ENCODE measurements at places on chromosomes 5 and 9.

DNA sequence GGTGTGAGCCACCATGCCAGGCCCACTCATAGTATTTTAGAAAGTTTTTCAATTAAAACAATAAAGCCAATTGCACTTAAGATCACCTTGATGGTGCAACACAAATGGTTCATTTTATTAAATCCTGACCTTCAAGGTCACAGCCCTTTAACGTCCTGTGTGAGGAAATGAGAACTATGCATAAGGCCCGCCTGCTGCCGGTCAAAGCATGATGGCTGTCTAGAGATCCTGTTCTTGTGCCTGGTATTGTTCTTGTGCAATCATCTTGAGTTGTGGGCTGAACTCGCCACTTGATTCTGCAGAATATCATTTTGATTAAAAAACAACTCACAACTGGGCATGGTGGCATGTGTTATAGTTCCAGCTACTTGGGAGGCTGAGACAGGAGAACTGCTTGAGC, 43.6 kb upstream of the FBXW11 start:
- DNase-seq = peak; percentile 30

DNA sequence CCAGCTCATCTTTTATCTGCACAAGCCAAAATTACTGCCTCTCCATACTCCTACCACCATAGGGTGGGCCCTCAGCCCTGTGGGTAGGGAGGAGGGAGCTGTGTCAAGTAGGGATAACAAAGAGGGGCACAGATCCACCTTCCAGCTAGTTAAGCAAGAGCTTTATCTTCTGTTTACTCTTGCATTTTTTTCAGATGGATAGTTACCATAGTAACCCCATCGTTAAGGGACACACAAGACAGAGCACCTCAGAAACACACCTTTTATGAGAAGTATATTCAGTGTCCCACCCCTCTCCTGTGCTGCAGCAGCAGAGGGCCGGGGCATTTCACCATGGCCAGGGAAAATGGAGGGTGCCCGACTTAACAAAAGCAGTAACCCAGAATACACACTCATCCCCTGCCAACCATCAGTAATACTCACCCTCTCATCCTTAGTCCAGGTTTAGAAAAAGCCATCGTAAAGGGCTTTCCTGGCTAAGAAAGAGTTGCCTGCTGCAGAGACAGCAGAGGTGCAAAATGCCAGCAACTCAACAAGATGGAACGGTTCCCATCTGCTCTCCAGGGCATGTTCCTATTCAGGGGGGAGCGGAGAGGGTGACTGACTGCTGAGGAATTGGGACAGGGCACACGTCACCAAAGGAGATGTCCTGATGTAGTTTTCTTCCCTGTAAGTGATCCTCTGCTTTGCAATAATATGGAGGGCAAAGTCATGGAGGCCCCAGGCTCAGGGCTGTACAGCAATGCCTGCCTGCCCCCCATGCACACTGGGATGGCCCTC, 25.1 kb downstream of the MACROH2A1 start:
- no peak for DNase-seq

- peak; percentile 34 for DNase-seq
Measured at GRCh38 chr5:95739857-95740256, 8.7 kb downstream of the RHOBTB3 start.

GRCh38 chr9:89621031-89621430, 16.2 kb downstream of the GADD45G start:
- no peak for DNase-seq

DNA sequence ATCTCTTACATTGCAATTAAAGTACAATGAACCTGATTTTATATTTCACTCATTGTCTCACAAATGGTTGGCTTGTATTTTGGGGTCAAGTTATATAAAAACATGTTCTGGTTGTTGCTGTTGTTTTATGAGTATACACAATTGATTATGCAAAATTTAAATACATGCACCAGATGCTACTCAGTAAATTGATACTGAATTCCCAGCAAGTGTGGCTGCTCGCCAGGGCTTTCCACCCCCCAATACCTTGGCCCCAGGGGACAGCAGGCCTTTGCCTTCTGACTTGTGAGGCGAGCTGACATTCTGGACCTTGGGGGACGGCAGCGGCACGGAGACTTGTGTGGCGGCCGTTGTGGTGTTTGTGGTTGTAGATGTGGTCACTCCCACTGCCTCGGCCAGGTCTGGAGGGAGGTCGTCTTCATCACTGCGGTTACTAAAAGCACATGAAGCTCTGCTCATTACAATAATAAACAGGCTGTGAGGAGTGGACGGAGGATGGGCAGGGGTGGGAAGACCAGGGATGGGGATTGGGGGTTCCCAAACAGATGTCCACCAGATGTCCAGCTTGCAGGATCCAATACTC, 27.0 kb upstream of the FRRS1L start:
- no peak for DNase-seq

DNA sequence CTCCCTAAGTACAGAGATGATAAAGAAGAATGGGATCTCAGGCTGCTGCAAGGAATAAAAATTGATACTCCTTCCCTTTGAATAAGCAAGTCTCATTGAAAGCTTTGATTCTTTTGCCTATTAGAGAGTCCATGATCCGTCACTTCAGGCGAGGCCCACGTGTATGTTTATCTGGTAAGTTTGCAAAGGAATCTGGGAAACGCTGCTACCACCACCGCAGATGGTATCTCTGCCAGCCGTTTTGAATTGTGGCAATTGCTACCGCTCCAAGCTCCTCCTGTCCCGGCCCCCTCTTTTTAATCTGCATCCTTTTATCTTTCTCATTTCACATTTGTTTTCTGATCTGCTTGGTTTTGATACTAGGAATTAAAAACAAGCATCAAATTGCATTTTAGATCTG, 42.9 kb upstream of the GRIA1 start:
- no peak for DNase-seq

- no peak for DNase-seq
Measured at GRCh38 chr5:123605822-123606221, 93.8 kb downstream of the CSNK1G3 start.

- no peak for DNase-seq
Measured at GRCh38 chr9:70389188-70389587, 25.3 kb downstream of the KLF9 start.

DNA sequence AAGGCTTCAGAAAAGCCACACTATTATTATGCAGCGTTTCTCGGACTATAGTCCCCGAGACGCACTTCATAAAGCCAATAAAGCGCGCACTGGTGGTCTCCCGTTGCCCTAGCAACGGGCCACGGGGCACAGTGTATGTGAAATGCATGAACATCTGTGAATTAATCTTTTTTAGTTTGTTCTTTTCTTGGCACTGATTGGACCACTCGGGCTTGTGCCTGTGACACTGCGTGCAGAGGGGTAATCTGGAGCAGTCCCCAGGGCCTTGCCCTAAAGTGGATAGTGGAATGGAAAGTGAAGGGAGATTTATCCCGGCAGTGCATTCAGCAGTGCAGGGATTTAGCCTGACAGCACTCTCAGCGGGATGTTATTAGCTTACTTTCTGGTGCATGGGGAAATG, 92.1 kb downstream of the TLE4 start:
- DNase-seq = no peak

DNA sequence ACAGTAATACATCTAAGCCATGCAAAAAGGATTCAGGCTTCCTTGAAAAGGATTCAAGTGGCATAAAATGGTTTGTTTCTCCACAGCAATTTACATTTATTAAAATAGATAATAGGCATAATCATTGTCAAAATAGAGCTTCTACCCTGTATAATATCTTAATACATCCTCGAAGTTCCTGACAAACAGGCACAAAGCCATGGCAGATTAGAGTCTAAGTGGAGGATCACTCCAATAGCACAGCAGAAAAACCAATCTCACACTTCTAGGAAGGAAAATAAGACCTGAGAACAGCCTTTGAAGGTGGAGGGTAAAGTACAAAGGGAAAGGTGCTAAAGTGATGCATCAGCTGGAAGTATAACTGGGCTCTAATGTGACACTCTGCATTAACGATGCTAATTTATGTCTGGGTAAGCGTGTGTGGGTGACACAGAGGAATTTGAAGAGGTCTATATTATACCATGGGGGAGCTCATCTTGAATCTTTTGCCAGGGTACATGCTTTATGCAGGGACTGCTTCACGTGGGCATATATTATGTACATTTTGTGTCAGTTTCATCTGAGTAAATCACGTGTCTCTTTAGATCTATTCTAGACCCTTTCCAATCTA, 28.8 kb downstream of the PPP2R2B start:
- DNase-seq = no peak

GRCh38 chr9:20692554-20692953, 8.5 kb downstream of the FOCAD start:
- no peak for DNase-seq
